ENCODE measurements at places on chromosomes 1 and 21.

DNA sequence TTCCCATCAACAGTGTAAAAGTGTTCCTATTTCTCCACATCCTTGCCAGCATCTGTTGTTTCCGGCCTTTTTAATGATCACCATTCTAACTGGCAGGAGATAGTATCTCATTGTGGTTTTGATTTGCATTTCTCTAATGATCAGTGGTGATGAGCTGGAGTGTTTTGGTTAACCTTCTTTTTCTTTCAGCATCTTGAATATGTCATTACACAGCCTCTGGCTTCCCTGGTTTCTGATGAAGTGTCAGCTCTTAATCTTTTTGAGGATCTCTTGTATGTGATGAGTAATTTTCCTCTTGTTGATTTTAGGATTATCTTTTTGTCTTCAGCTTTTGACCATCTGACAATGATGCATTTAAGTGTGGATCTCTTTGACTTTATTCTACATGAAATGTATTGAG lies 133.2 kb upstream of the GRIK3 start:
- DNase-seq, result no peak

DNA sequence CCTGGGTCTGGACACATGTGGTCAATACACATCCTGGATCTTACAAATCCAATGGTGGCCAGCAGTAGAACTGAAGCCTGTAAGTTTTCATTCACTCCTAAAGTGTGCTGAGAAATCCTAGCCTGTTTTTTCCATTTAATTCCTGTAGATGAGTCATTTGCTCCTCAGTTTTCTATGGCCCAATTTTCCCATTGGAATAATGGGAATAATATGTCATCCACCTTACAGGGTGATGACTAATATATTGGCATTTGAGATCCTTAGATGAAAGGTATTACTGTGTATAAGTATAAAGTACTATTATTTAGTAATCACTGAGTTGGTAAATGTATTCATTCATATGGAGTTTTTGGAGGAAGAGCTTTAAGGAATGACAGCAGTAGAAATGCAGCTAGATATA lies 89.7 kb upstream of the ADAR start:
- DNase-seq, result no peak

- DNase-seq, result no peak
These were observed 27.1 kb downstream of the ACTA1 start for GRCh38 chr1:229406798-229407197.

- DNase-seq, result peak; percentile 27
These were observed 120.1 kb downstream of the CCDC185 start for GRCh38 chr1:223513309-223513708.

DNA sequence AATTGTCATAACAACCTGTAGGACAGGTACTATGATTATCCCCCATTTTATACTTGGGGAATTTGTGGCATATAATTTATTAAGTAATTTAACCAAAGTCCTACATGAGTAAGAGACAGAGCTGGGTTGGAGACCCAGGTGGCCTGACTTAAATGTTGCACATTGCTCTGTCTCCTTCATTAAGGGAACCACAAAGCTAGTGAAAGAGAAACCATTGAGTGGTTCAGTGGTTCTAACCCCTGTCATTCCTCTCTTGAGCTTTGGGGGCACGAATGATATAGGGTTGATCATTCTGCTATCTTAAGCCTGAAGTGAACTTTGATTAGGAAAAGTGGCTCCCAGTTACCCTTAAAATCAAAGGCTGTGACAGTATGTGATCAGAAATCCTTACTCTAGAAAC lies 5.3 kb upstream of the MAP3K7CL start:
- no peak for DNase-seq

DNA sequence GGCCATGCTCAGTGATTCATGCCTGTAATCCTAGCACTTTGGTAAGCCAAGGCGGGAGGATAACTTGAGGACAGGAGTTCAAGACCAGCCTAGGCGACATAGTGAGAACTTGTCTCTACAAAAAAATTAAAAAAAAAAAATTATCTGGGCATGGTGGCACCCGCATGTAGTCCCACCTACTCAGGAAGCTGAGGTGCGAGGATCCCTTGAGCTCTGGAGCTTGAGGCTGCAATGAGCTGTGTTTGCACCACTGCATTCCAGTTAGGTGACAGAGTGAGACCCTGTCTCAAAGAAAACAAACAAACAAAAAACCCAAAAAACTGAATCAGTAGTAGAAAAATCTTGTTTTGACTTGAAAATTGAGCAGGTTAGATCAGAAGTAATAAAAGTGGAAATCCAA lies 67.1 kb upstream of the IPO9 start:
- DNase-seq, result no peak

- peak; percentile 39 for DNase-seq
These were observed at the start of gene CAMK2N1 for GRCh38 chr1:20485527-20486456. TSS of gene CAMK2N1 (minus strand) at chr1:20486210. CDS start at chr1:20485379, 831 bp downstream.

- DNase-seq, result no peak
These were observed 31.8 kb upstream of the JUN start for GRCh38 chr1:58815686-58816071.

GRCh38 chr1:58035523-58035922 lies 511.0 kb downstream of the OMA1 start:
- peak; percentile 5 for DNase-seq

DNA sequence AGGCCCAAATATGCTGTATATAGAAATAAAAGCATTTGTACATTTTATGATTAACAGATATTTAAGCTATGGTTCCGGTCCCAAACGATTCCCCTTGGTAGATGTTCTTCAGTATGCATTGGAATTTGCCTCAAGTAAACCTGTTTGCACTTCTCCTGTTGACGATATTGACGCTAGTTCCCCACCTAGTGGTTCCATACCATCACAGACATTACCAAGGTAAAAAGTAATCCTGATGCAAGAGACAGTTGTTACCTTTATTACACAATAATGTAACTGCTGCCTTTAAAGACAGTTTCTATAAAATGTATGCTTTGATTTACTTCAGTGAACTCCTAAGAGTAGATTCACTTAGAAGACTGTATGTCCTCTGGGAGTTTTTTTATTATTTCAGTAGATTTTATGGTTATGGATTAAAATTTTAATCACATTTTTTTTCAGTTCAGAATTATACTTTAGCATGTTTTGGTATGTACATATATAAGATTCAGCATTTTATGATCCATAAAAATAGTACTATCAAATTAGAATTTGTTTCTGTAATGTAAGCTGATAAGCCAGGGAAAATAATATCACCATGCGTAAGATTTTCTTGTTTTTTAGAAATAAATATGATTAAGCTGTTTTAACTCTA lies 96.5 kb downstream of the USP25 start:
- DNase-seq, result no peak

- DNase-seq, result no peak
These were observed 3.4 kb downstream of the SLC26A9 start for GRCh38 chr1:205939690-205940330.

- no peak for DNase-seq
These were observed 3.1 kb upstream of the HMGCS2 start for GRCh38 chr1:119771770-119772169.

GRCh38 chr1:12067900-12068821 lies 5.1 kb downstream of the TNFRSF8 start:
- DNase-seq, result no peak

- no peak for DNase-seq
These were observed 868.0 kb downstream of the USP25 start for GRCh38 chr21:16597753-16598152.

DNA sequence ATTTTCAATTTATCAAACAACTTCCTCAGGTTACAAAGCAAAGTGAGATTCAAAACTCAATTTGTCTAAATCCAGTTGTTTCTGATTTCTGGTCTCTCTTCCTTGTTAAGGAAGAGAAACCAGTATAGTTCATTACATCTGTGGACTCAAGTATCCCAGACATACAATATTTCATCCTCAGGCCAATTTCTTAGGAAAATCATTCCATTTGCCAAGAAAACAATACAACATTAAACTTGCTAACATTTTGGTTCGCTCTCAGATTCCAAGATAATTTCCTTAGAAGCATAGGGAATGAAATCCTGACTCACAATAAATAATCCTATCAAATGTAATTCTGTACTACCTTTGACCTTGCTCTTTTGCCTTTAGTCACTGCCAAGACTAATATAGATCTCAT lies 11.2 kb upstream of the TTLL7 start:
- no peak for DNase-seq

- no peak for DNase-seq
These were observed 45.7 kb downstream of the CAPN9 start for GRCh38 chr1:230792691-230793462.

DNA sequence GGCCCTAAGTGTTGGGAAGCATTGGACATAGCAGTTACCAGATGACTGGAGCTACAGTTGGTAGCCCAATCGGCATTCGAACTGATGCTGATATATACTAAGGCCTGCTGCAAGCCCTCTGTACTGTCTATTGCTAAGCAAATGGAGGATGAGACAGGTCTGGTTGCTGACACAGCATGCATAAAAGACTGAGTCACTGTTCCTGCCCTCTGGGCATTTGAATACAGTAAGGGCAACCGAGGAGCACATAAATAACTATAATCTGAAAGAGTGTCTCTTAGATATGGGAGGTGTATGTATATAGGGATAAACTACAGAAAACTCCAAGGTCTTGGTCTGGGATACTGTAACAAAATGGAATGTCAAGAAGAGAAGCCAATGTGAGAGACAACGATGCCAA lies 16.8 kb upstream of the MARK1 start:
- no peak for DNase-seq

- DNase-seq, result no peak
These were observed 92.0 kb downstream of the IER5 start for GRCh38 chr1:181180407-181181031.

Measured in NCI-H1930 (cell line).